ENCODE measurements at places on chromosomes 5 and 9. TPM values are rescaled to one million over a fixed set of nuclear protein-coding genes. Genes with fewer than 3 reads are reported as not detected.

DNA sequence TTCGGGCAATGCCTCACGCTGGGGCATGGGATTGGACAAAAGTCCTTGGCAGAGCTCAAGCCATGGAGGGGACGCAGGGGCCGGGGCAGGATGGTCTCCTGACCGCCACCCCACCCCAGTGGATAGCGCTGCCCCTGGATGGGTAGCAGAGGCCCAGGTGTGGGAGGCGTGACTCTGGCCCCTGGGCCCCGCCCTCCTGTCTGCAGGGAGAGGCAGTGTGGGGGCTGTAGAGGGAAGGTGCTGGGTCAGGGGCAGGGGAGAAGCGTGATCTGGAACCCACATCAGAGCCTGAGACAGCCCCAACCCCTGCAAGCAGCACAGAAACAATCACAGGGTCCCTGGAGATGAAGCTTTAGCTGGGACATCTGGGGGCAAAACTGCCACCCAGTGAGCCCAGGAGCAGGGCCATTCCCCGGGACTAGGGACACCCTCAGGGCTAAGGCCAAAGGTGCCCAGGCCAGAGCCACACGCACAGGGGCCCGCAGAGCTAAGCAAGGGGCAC is 36.2 kb downstream of the NACC2 start:
- DNase-seq = no peak

Gene SPATA31C1
- total RNA-seq = not detected

DNA sequence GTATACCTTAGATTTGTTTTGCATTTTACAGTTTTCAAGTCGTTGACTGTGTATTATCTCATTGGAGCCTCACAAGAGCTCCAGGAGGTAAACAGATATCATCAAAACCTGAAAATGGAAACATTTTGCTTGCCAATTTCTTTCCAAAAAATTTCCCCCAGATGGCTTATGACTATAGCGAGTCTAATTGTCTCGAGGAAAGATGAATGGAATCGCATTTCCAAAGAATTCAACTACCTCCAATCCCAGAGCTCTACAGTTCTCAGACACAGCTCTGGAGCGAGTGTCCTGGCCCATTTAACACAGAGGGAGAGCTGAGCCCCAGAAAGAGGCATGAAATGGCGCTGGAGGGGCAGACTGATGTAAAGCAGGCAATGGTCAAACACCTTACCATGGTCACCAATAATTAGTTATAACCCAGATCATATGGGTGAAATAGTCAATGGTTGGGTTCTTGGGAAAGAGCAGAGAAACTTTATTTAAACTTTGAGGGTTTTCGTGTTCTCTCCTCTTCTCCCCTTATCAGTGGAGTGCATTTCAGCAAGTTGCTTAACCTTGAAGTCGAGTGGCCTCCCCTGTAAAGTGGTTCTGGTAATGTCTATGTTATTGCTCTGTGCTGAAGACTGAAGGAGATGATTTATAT is 168.2 kb downstream of the ZDHHC21 start:
- DNase-seq = no peak

Gene RNF224
- total RNA-seq = not detected

DNA sequence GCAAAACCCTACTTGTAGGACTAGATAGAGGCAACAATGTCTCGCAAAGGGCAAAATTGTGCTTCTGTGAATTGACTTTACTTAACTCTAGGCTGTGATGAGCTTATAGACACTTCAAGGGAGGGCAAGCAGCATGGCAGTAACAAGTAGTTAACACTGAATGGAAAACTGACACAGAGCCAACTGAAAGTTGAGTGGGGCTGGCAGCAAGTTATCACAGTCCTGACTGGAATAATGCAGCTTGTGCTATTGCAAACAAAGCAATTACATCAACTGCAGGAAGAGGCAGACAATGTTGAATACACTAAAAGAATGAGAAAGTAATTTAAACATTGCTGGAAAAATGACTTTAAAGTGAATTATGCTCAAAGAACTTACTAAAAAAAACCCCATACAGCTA is 62.2 kb downstream of the RNF38 start:
- no peak for DNase-seq

Gene RGS7BP
- total RNA-seq = 4.6 TPM

- DNase-seq = no peak
Observed at GRCh38 chr5:144281784-144282183, 111.1 kb downstream of the KCTD16 start.

Gene EGFLAM
- 6.6 TPM for total RNA-seq

Gene C5
- 5.4 TPM for total RNA-seq

Gene SOHLH1
- not detected for total RNA-seq

Gene TAF9
- 28.6 TPM for total RNA-seq

DNA sequence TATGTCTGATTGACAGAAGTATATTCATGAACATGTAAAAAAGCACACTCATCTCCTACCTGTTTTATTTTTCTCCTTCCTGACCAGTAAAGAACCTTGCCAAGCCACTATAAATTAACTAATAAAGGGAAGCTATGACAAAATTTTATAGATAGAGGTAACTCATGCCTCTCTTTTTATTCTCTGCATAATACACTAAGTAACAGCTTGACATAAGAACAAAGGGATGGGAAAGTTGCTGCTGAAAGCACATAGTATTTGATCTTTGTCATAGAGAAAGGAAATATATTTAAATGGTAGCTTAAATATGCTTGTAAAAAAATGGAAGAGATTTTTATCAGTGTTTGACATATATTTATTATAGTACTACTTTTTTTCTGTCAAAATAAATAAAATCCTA is 1065.7 kb upstream of the CDH9 start:
- no peak for DNase-seq

- DNase-seq = no peak
Observed at GRCh38 chr9:107705521-107705920, 216.0 kb upstream of the KLF4 start.

Gene KCNN2
- total RNA-seq = 7.9 TPM
